ENCODE measurements at places on chromosomes 2 and 18.
A peak's percentile ranks its signal among the peaks of the same experiment; 100 is the strongest.

- DNase-seq: no peak
Observed at GRCh38 chr2:15145919-15146318, 415.2 kb downstream of the NBAS start.

DNA sequence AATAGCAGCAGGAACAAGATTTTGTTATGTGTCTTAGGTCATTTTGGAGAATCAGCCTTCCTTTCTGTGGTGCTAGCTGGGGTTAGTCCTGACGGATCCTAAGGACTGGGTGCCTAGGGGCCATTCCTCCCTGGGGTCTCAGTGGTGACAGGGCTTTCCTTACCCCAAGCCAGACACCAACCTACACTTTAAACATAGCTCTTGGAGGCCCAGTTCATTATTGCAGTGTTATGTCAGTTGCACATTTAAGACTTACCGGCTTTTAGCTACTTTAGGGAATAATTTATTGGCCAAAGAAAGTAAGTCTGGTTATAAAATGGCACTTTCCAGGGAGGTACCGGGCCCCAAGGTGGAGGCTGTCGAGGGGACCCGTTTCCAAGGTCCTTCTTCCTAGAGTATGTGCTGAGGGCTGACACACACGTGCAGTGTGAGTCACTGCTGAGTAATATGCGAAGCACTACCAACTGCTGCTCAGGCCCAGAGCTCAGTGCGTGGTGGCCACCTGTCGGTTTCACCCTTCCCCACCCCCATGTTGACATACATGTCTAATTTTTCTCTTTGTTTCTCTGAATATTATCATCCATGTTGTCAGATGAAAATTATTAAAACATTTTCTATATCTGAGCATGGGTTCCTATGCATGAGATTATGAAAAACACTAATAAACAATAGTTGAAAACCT is 37.0 kb upstream of the GRHL1 start:
- DNase-seq: peak; percentile 76

- DNase-seq: no peak
Observed at GRCh38 chr2:181241797-181242196, 215.4 kb upstream of the ITGA4 start.

DNA sequence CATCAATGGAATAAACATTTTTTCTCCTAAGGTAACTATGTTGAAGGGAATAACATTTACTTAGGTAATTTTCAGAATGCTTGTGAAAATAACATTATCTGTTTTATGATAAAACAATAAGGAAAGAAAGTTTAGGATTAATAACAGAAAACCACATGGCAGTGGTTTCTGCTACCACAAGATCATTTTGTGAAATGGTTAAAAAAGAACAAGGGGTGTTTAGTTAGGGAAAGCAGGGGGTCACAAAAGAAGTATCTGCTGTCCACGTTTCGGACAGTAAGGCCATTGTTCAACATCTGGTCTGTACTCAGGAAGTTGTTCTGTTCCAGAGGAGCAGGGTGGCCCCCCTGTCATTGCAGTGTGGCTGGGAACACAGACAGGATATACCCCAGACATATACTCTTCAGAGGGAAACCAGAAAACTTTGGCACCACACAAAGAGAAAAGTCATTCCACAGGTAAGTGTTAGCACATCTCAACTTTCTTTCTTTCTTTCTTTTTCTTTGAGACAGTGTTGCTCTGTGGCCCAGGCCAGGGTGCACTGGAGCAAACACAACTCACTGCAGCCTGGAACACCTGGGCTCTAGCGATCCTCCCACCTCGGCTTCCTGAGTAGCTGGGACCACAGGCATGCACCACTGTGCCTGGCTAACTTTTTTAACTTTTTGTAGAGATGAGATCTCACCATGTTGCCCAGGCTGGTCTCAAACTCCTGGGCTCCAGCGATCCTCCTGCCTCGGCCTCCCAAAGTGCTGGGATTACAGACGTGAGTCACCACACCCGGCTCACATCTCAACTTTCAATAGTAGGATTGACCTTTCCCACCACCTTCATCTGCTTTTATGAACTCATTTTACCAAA is 14.8 kb upstream of the ARL5A start:
- no peak for DNase-seq

GRCh38 chr2:43276962-43277391 is 50.6 kb upstream of the ZFP36L2 start:
- no peak for DNase-seq

Measured in astrocyte (in vitro differentiated cells and primary cell).